Hematopoietic multipotent progenitor cell treated with erythropoietin and hydrocortisone succinate and interleukin-3 and kit ligand, for 17 days (in vitro differentiated cells): ENCODE measurements at places on chromosomes 7 and 10.
A peak's percentile ranks its signal among the peaks of the same experiment; 100 is the strongest.

DNA sequence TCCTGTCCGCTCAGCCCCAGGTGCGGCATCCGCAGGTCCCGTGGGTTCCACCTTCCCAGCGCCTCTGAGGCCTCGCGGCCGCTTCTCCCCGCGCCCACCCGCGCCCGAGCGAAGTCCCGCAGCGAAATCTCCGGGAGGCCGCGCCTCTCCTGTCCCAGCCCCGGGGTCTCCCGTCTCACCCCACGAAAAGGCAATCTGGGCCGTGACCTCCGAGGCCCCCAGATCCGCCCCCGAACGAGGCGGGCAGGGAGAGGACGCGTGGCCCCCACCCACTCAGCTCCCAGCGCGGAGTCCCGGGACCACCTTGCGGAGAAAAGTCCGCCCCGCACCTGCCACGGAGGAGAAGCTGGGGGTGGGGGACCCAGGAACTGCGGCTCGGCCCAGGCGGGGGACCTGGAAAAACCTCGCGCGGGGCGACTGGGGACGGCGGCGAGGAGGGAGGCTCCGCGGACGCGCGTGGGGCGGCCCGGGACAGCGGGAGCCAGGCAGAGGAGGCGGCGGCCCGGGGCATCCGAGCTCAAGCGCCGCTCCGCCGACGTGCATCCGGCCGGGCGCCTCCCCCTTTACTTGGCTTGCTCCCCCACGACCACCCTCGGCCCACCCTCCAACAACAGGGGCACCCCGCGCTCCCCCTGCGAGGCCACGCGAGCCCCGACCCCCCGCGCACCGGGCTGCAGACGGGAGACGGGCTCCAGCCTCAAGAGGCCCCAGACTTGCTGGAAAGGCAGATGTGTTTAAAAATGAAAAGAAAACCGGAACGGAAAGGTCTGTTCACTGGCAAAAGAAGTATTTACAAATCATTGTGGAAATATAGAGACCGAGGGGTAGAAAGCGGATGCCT, 33.0 kb upstream of the RNF32 start:
- DNase-seq = no peak

DNA sequence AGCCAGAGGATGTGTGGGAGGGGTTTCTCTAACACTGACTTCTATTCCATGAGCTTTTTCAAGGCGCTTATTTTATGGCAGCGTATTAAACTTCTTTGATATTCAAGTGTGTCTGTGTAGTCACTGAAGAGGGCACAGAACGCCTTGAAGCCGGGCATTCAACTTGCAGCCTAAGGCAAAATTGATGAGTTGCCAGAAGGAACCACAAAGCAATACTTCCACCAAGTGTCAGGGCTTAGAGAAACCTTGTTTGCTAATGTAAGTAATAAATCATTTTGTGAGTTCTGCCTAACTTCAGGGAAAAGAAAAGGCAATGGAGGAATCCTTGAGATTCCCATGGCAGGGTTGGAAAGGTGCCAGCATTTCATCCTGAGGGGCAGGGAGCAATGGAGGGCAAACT, 163.8 kb downstream of the LCOR start:
- no peak for DNase-seq

DNA sequence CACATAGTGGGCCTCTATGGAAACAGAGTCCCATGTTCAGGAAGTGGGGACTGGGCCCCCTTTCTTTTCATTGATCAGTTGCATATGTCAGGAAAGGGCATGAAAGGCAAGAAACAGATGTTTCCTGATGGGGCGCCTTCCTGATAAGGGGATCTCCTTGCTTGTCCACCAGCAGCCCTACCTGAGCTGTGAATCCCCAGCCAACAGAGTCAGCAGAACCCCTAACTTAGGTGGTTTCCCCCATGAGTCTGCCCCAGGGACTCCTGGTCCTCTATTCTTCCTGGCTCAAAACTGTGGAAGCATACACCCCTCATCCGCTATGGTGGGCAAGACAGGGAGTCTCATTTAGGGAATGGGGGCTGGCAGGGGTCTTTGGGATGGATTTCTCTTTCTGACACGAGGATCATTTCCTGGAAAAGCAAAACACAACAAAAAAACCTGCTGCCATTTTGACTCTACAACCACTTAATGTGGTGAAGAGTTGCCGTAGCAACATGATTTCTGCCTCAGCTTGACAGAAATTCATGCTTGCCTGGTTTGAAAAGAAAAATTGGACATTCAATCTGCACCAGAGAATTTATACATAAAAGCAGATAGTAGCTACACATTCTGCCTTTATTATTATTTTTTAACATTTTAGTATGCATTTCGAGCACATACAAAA, 119.8 kb downstream of the SPAG6 start:
- no peak for DNase-seq

GRCh38 chr7:121480566-121481335, 84.6 kb upstream of the FAM3C start:
- DNase-seq = no peak

DNA sequence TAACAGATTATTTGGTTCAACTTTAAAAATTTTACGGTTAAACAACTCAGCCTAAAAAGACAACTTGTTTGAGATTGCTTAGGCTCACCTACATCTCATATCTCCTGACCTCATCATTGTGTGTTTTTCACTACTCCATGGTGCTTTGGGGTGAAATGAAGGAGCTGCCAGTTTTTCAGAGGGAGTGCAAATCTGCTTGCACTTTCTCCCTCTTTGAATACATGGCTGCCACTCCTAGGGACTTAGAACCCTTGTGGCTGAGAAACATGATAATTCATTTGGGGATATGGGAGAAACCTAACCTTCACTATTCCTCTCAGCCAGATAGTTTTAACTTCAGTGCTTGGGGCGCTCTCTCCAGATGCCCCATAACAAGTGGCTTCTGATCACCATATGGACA, 2.7 kb downstream of the CCSER2 start:
- DNase-seq = no peak

GRCh38 chr7:113086431-113086888, at the start of gene GPR85:
Gene GPR85, minus strand, starts transcription at chr7:113086827. Its CDS starts 2,106 bp downstream, at chr7:113084721.
- DNase-seq = no peak

GRCh38 chr7:92330835-92331438, 85.2 kb downstream of the ANKIB1 start:
- no peak for DNase-seq

- no peak for DNase-seq
These were observed 13.9 kb downstream of the ARPC1A start for GRCh38 chr7:99339595-99339994.

- no peak for DNase-seq
These were observed 44.9 kb downstream of the TLL2 start for GRCh38 chr10:96468845-96469244.

GRCh38 chr10:25604591-25604990, 329.4 kb upstream of the MYO3A start:
- no peak for DNase-seq

DNA sequence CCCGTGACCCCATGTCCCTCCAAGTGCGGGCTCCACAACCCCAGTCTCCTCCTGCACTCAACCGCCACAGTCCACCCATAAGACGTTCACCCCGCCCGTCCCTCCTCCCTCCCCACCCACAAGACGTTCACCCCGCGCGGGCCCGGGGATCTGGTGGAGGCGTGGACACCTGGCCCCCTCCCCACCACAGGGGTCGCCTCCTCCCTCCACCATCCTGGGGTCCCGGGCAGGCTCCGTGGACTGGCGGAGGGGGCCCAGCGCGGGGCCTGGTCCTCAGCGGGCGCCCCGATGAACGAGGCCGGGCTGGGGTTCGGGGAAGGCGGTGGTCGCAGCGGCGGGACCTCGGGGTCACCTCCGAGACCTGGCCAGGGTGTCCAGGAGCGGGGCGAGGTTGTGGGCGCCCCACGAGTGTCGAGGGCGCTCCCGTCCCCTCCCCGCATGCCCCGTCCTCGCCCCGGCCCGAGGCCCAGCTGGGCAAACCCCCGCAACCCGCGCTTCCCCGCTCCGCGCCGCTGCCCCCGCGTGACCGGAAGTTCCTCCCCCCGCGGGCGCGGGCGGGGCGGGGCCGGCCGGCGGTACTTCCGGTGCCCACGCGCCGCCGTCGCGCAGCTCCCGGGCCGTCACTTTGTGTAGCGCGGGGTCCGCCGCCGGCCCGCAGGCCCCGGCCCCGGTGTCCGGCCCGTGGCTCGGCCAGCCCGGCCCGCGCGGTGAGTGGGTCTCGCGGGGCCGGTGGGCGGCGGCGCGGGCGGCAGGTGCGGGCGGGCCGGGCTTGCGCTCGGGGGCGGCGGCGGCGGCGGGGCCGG, at the start of gene ZNF316:
TSS of gene ZNF316 (plus strand) at position 578 of the 803 bp plus-strand sequence. CDS start 5,092 bp downstream, outside the sequence.
- DNase-seq = peak; percentile 55

DNA sequence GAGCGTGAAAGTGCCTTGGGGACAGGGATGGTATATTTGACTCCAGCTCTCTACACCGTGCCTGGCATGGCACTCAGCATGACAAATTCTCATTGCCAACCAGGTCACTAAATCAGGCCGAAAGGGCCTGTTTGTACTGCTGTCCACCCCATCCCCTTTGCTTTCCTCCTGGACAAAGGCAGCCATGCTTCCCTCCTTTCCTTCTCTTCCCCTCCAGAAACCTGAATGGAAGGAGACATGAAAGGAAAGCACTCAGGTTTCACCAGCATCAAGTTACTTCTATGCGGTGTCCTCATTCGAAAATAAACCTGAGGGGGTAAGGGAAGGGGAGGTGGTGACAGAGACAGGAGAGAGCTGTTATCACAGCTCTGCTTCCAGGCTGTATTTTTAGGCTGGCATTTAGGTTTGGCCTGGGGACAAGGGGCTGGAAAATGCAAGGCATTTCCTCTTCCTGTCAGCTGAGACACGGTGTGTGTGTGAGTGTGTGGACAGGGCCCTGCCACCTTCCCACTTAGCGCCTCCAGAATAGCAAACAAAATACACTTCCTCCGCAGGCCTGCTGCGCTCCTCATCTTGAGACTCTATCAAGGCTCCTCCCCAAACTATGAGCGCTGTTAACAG, 79.9 kb upstream of the COL13A1 start:
- DNase-seq = no peak

GRCh38 chr7:139749545-139749944, 28.3 kb downstream of the HIPK2 start:
- DNase-seq = no peak

DNA sequence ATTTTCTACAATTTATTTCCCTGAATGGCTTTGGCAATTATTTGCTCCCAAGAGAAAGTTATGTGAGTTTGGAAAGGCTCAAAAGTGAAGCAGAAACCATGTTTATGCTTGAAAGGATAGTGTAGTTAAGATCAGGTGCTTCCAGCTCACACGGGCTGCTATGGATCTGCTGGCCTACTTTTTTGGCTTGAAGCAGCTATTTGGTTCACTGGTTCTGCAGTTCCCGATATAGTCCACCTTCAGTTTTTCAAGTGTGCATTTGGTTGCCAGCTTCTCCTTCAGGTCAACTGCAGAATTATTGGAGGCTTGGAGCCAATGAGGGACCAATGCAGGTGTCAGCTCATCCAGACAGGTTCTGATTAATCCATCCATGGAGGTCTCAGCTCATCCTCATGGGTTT, 484.3 kb upstream of the SEMA3A start:
- DNase-seq = no peak

GRCh38 chr7:105958012-105958411, 5.1 kb upstream of the CDHR3 start:
- no peak for DNase-seq

DNA sequence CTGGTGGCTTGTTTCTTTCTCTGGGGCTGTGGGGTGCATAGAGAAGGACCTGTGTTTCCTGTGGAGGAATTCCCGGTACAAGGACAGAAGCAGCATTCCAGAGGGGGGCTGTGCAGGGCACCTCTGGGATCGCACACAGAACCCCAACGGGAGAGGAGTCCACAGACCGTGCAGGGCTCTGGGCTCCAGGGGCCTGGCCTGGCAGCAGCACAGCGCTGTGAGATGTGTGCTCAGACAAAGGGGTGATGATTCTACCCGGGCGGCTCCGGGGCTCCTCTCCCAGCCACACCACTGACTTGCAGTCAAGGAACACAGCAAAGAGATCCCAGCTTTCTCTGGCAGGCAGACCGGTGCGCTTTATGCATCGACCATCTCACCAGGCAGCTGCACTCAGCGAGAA, 6.9 kb upstream of the SHH start:
- no peak for DNase-seq

GRCh38 chr7:99473315-99473596, 566 bp downstream of the ZNF789 start:
- no peak for DNase-seq

- no peak for DNase-seq
These were observed at the start of gene ZNF503 for GRCh38 chr10:75401569-75402485. Gene ZNF503, minus strand, starts transcription at chr10:75401764. Its CDS starts 345 bp downstream, at chr10:75401419.

DNA sequence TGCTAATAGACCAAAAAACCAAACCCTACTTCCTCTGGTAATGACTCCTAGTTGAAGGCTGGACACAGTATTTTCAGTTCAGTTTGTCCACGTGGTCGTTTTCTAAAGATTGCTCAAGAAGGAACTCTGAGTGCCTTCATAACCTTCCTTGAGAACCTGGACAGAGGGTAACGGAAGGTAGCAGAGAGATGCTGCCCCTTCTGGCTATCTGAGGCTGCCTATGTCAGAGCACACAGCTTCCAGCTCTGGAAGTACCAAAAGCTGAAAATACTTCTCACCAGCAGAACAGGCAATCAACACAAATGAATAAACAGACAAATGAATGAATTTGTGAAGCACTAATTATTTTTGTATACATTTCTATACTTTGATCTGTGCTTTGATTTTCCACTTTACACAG, 85.2 kb downstream of the AMPH start:
- DNase-seq = no peak

DNA sequence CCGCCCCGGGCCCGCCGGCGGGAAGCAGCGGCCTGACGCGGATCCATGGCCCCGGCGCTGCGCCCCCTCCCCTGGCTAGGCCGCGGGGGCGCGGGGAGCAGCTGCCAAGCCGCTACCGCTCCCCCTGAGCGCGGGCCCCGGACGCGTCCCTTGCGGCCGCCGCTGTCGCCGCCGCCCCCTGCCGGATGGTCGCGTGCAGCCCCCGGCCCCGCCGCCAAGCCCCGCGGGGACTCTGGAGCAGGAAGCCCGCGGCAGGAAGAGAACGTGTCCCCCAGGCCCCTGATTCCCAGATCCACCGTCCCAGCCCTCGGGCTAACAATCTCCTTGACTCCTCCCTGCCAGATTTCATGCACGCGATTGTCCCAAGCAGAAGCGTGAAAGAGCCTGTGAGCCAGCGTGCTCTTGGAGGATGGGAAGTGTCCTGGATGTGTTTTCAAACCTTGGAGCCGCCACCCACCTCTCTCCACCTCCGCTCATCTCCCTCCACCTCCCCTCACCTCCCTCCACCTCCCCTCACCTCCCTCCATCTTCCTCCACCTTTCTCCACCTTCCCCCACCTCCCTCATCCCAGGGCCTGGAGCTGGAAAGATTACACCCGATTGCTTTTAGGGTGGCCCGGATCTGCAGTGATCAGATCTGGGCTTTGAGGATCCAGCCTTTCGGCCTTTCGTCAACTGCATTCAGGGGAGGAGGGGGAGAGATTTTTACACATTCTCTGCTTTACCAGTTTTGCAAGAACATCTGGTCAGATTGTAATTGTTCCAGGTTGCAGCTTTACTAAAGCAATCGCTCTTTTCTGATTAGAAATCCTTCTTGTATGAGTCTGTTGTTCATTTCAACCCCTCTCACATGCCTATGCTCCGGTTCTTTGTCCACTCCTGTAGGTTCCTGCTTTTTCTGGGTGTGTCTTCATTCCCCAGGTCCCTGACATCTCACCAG, 570 bp upstream of the PRTFDC1 start:
- no peak for DNase-seq

DNA sequence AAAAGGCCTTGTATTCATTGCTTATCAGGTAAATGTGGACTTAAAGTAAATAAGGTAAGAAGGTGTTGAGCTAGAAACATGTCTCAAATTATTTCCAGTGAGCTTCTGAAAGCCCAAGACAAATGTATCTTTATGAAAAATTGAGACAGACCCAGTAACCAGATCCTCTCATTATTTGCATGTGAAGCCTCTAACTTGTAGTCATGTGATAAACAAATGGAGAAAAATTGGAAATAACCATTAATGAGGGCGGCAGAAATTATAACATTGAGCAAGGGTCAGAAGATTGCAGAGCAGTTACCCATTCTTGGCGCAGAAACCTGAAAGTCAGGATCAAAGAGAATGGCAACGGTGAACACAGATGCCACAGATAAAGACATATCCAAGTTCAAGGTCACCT, at the start of gene TAS2R40:
TSS of gene TAS2R40 (plus strand) at position 301 of the 400 bp plus-strand sequence. CDS start at position 343, 42 bp downstream.
- DNase-seq = no peak
